ENCODE measurements at places on chromosomes 16 and 17.

DNA sequence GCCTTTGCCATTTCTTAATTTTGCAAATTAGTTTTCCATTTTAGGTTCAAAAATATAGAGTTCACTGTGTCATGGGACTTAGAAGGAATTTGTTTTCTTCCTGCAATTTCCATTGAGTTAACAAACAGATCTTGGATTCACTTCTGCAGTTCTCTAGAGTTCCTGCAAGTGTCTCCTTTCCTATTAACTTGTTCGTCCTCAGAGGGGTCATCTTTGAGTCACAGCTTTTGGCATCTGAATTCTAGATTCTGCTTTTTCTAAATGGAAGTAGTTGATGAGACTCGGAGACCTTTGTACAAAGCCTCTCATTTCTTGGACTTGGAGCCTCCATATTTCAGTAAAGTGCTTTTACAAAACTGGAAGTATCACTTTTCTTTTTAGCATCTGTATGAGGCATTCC is 323.3 kb downstream of the BCAS3 start:
- no peak for DNase-seq

- no peak for DNase-seq
Observed at GRCh38 chr17:52737071-52737470, 578.6 kb upstream of the CA10 start.

GRCh38 chr17:33052856-33053255 is 61.2 kb downstream of the SPACA3 start:
- DNase-seq: no peak

- DNase-seq: no peak
Observed at GRCh38 chr17:33142705-33143299, 150.3 kb downstream of the ASIC2 start.

GRCh38 chr17:13735861-13736260 is 134.1 kb upstream of the HS3ST3A1 start:
- no peak for DNase-seq

DNA sequence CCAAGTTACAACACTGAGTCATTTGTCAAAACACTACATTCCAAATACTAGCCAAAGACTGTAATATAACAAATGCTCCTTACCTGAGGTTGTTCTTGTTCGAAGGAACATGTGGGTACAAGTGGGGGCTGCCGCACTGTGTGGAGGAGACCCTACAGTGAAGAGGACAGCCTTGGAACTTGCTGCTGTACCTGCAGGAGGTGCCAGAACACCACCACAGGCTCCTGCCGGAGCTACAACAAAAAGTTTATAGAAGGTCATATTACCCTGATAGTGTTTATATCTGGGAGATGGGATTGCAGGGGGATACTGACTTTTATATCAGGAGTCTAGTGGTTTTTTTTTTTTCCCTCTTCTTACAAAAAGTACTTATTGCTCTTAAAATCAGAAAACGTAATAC is 37.8 kb upstream of the ALDH3A1 start:
- DNase-seq: no peak

DNA sequence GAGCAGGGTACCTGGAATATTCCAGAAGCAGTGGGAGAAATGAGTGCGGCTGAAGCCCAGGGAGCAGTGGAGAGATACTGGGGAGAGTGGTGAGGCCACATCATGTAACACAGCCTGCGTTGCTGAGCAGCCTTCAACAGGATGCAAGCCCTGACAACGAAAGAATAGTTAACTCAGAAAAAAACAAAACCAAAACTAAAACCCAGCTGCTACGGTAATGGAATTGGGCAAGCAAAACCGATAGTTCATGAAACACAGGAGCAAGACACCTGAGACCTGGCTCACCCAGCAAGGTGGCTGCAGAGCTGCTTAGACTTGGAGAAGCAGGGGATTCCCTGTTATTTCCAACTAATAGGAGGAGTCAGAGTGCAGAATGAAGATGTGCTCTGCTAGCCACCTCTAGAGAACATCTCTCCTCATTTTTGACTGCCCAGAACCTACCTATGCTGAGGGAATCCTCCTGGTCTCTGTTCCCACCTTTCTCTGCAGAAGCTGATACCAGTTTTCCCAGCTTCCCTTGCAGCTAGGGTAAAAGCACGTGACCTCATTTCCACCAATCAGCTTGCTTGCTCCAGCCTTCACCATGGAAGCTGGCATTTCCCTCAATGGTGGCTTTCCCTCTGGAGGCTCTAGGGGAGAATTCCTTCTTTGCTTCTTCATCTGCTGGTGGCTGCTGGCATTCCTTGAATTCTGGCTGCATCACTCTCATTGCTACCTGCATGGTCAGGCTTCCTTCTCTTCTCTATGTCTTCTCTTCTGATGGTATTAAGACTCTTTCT is 59.4 kb upstream of the XYLT1 start:
- no peak for DNase-seq

- no peak for DNase-seq
Observed at GRCh38 chr16:74521691-74522090, 85.2 kb downstream of the GLG1 start.
